NCI-H510A (cell line): ENCODE measurements at places on chromosomes 2 and 18.

DNA sequence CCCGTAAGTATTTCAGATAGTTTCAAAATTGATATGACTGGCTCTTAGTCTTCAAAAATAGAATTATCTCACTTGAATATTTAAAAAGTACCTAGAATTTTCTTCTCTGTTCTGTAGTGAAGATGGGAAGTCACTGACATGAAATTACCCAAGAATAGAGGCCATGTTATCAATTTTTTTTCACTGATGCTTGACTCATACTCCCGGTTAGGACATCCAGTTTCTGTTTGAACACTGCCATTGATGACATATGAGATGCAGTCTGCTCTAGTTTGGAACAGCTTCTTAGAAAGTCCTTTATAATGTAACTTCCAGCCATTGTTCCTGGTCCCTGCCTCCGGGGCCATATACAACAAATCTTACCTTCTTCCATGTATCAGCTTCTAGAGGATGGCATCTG lies 26.0 kb downstream of the MAP3K20 start:
- DNase-seq, result no peak

DNA sequence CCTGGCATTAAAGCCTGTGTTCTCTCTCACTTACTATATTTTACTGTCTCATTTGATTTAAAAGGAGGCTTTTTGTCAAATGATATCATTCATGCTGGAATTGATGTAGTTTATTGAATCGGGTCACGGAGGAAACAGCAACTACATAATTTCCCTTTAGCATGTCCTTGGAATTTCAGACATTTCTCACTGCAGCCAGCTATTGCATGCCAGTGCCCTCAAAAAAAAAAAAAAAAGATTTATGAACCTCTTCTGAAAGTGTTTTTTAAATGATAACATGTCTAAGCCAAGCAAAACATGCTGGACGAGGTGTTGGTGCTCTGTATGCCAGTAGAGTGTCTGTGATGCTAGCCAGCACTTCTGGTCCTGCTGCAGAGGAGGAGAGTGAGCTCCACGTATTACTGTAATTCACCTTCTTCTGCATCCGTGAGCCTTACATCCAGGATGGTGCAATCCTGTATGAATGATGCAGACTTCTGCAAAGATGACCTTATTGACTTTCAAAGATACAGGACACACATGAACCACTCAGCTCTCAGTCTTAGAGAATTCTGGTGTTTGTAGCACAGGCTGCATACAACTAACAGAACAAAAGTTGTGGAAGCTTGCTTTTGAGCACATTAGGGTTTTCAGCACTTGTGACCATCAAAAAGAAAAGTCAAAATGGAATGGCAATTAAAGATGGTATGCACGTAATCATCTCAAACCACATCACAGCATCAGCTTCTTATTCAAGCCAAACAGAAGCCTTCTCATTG lies 31.1 kb downstream of the UGP2 start:
- DNase-seq, result no peak

GRCh38 chr2:26241928-26242436 lies 2.5 kb downstream of the HADHA start:
- DNase-seq, result no peak

- no peak for DNase-seq
Observed at GRCh38 chr2:225865468-225865867, 466.0 kb downstream of the NYAP2 start.

DNA sequence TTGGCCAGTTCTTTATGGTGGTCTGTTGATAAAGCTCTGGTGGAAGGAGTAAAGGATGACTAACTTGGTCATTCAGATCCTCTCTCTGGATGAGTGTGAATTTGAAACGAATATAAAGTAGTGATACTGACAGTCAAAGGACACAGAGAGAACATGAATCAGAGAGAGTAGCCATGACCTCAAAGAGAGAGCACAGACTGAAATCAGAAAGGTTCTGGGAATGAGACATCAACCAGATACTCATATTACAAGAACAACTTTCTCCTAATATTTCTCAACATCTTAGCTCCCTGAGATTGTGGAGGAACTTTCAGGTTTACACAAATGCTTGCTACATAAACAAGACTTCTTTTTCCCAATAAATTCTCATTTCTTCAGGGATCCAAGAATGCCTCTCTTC lies 849.1 kb upstream of the CHAC2 start:
- DNase-seq, result no peak

- no peak for DNase-seq
Observed at GRCh38 chr2:33497221-33497650, 20.8 kb downstream of the RASGRP3 start.

DNA sequence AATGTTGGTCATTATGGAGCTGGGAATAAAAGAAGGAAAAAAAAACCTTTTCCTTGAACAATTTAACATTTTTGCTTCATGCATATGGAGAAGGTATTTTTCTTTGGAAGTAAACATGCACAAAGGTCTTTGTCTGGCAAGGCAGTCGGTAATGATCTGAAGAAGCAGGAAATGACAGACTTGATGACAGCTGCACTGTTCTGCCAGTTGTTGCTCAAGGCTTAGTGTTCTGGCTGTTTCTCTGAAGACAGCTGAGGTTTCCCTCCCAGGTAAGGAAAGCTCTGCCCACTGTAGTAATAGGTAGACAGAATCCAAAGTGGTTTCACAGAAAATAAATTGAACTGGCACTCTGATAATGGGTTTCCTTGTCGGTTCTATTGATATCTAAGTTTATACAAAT lies 308.4 kb upstream of the GCFC2 start:
- DNase-seq, result no peak

DNA sequence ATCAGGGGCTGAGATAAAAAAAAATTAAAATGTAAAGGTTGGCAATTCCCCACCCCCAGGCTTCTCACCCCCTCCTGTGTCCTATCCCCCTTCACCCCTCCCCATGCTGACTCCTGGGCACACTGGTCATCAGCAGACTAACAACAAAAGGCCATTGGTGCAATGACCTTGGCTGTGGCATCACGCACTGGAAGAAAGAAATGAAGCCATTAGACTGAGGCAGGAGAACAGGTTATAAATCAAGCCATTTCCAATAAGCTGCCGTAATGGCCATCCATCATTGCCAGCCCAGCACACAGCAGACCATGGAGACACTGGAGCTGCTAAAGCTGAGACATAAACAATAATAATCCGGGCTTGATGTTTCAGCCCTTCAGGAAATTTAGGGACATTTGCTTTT lies 342.4 kb upstream of the ETAA1 start:
- no peak for DNase-seq

GRCh38 chr2:226943862-226944620 lies 108.2 kb downstream of the RHBDD1 start:
- no peak for DNase-seq
